ENCODE measurements at places on chromosomes 4 and X.

DNA sequence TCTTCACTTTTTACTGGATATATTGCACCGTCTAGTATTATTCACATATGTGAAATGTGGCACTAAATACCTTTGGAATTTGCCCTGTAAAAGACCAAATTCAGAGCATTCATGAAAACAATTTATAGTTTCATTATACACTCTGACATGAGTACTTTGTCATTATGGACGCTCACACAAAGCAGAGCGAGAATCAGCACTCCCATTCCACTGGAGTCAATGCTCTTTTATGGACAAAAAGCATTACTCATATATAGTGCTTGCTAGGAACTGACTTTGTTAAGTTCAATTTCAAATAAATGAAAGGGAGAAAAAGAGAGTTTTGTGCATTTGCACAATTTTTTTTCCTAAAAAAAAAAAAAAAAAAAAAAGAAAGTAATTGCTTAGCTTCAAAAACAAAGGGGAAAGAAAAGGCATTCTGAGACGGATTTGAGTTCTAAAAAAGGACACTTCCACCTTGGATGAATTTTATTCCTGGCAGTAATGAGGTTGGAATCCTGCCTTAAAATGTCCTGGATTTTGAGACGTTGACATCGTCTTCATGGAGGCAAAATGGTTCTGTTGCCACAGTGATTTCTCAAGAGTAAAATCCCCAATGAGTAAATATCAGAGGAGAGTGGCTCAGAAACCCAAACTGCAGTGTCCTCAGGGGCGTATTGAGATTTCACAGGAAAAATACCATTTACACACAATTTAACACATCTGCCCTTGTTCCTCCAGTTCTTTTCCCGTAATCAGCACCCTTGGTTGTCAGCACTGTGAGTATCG is 34.8 kb downstream of the CCDC149 start:
- no peak for DNase-seq

DNA sequence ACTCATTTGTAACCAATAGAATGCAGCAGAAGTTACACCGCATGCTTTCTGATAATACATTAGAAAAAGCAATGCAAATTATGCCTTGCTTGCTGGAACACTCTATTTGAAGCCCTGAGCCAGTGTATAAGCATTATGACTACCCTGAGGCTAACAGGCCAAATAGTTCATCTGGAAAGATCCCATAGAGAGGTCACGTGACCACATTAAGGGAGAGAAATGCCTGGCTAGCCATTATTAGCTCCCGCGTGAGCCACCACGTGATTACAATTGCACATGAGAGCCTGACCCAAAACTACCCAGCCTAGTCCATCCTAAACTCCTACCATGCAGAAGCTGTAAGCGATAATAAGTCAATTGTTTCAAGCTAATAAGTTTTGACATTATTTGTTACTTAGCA is 472.9 kb upstream of the GALNTL6 start:
- no peak for DNase-seq

DNA sequence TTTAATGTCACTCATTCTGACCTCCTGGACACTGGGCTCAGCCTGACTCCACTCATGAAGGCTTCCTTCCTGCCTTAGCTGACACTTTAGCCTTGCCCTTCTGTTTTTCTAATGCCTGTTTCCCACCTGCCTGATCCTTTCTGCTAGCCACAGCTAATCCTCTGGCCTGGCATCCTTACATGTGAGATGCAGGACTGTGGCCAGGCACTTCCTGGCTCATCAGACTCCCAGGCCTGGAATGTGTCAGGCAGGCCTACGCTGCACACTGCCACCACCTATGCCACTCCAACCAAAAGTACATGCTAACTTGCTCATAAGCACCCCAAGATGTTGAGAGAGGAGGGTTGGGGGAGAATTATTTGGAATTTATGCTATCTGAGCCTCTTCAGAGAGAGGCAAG is 138.8 kb upstream of the NALF2 start:
- DNase-seq = no peak

DNA sequence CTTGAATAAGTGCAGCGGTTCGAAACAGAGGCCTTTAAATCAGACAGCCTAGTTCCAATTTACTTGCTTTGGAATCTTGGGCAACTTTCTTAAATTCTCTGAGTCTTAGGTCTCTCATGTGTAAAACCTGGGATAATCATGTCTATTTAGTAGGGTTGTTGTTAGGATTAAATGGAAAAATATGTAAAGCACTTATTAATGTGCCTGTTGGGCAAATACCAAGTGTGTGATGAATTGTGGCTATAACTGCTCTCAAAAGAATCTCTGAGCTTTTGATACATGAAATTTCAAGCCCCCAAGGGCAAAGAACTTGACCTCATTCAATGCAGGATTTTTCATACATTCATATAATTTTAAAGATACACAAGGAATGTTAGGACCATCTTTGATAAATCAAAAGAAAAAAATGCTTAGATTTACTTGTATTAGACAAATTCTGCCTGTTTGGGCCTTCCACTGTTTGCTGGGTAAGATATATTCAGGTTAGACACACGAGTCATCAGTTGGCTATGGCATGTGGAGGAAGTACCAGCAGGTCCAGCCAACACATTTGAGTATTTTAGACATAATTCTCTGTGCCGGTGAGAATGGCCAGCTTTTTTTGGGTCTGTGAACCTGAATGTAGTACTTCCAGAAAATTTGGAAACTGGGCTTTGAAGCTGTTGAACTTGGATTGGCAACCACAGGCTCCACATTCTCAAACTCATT is 241.4 kb upstream of the CNKSR2 start:
- DNase-seq = no peak

- DNase-seq = no peak
These were observed 867 bp downstream of the TIFA start for GRCh38 chr4:112284662-112285411.

DNA sequence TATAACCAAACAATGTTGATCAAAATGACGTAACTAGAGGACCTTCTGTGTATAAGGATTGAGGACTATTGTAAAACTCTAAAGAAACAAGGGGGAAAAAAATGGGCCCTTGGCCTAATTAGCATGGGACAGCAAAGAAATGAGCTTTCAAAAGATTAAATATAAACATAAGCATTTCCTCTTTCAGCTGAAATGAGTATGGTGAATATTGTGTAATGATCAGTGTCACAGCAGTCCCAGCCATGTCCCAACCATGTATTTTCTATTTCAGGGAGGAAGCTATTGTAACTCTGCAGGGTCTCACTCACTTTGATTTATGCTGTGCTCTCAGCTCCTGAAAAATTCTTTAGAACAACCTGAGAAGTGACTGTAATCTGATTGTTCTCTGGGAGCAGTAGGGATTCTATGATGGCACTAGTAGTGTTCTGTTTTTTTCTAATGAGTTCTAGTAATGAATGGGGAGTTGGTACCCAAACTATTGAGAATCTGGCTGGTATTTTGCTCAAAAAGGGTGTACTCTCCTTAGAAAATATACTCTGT is 25.8 kb downstream of the ANXA10 start:
- DNase-seq = no peak

DNA sequence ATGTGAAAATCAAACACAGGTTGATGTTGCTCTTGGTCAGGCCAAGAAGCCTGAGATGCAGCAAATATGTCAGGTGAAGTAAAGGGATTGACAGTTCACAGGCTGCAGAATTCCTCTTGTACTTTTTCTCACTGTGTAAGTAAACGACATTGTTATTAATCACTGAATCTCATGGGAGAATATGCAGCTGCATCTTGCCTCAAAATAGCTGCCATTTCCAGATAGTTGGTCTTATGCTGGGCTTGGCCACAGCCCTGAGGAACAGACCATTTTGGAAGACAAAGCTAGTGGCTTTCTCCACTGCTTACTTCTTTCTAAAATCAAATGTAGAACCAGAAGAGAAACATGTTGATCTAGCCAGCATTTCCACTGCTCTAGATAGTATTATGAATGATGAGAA is 403.4 kb upstream of the NR3C2 start:
- no peak for DNase-seq

DNA sequence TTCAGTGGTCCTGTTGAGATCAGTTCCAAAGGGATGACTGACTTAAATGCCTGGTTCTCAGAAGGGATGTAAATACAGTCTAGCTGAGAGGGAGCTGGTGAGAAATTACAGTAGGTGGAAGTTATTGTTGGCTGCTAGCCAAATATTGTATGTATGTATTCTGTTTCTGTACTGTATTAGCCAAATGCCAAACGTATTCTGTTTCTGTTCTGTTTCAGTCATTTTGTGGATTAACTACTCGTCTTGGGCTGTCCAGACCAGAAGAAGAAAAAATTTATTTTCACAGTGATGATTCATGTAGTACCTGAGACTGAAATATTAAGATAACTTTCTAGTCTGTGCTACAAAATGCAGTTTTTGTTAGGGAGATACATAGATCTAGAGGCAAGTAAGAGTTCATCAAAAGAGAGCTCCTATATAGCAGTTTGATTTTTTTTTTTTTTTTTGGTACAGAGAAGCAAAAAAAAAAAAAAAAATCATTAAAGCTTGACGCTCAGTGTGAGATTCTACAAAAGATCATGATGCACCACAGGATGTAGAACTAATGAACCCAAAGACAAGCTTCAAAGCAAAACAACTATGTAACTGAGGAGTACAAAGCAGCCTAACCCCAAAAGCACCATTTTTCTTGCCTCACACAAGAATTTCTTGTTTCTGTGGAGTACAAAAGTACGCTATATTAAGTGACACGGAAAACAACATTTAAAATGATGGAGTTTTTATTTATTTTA is 54.8 kb downstream of the CASP6 start:
- no peak for DNase-seq

DNA sequence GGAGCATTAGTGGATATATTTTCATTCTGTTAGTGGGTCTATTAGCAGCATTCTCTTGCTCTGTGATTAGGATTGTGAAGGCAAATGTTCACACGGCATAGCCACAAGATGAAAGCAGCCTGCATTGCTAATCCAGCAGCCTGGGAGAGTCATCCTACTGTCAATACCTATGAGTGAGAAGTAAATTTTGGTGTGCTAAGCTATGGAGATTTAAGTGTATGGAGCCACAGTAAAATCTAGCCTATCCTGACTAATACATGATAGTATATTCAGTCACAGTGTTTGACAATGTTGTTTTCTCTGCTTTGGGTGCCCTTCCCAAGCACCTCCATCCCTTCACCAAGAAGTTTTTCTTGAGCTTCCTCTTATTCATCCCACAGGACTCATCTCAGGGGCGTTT is 47.2 kb upstream of the TMPRSS11F start:
- DNase-seq = no peak

- DNase-seq = no peak
These were observed 85.5 kb downstream of the NFKB1 start for GRCh38 chr4:102586644-102587021.

GRCh38 chr4:55447108-55447708 is 51.5 kb downstream of the TMEM165 start:
- no peak for DNase-seq

- DNase-seq = no peak
These were observed 206.1 kb downstream of the PPP3CA start for GRCh38 chr4:101141230-101141629.

DNA sequence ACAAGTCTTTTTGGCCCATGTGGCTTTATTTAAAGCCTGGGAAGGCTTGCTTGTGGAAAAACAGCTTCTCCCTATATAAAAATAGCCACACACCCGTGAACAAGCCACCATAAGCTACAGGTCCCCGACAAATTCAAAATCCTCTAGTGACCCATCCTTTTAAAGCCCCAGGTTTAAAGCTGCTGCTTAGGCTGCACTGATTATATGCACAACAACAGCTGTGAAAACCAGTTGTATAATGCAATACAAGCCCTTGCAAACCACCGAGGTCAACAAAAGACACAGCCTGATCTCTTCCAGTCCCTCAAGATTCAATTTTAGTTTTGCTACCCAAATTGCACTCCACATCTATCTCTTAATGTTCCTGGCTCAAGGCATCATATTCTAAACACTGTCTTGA is 186.0 kb upstream of the WDFY3 start:
- DNase-seq = no peak

DNA sequence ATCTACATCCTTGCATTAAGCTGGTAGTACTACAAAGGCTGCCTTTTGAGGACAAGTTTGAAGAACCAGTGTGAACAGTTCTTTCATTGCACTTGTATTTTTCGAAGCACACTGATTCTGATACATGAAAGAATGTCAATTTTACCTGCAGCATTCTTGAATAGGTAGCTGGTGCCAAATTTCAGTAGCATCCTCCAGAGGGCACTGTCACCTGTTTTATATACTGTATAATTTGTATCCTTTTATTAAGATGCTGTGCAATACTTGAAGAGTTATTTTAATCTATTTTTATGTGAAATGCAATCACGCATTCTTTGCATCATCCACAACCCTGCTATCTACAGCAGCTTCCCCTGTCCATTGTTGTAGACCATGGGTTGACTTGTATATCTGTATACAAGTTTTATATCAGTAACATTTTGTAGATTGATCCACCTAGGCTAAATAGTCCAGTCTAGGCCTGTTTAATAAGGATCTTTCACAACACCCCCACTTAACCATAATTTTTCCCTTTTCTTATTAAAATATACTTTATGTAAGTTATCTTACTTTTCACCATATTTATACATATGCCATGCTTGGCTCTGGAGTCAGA is 325.7 kb downstream of the PCDH7 start:
- peak; percentile 8 for DNase-seq

- DNase-seq = no peak
These were observed 99.5 kb downstream of the NLGN4X start for GRCh38 chrX:6129195-6129594.

DNA sequence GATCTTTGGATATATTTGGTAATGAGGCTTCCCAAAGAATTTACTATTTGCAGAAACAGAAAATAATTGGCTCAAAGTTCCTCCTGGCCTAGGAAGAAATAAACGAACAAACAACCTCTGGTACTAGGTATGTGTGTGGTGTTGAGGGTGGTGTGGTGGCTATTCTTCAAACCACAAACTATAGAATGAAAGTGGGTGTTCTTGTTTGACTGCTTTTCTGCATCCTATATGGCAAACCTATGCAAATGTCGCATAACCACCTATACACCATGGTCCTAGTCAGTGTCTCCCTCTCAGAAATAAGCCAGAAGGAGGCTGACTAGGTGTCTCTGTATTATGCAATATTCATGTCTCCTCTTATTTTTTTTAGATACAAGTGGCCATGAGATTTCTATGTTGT is 106.6 kb upstream of the PCDH18 start:
- DNase-seq = no peak

DNA sequence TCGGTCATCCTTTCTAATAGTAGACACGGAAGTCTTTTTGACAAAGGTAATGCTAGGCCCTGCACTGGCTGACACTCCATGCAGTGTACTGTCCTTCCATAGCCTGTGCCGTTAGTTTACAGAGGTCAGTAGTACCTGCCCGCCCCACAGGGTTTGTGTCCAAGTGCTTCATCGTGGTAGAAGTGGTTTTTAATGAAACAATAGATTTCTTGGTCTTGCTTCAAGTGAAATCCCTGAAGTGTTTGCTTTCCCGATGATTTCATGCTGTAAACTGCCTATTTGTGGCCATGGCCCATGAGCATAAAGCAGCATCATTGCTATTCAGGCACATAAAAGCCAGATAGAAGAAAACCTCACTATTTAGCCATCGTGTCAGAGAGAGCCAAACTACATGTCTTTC is 139.3 kb downstream of the GPR143 start:
- DNase-seq = no peak

DNA sequence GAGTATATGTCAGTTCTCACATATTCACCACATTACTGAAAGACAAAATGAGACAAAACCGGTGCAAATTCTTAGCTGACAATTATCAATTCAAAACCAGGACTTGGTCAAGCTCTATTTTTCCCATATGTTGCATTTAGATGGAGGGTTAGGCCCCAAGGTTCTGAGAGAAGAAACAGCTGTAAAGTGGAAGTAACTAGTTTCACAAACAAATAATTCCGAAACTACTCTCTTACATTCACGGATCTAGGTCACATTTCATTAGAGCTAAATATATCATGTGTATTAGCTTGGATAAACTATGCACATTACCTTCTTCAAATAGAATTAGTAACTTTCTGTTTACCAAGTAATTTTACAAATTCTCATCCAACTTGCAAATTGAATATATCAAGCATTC is 3.7 kb upstream of the GABRA2 start:
- DNase-seq = no peak
